Thymus (tissue), 14 donors: ENCODE measurements at places on chromosomes 13 and 19. TPM values are rescaled to one million over a fixed set of nuclear protein-coding genes. Genes with fewer than 3 reads are reported as not detected.

GRCh38 chr13:50401049-50401505 is 385.8 kb downstream of the KCNRG start:
- no peaks in the 10 kb centered on the region for H3K36me3 ChIP-seq
- H3K27me3 ChIP-seq: no peaks in the 10 kb centered on the region
- no peak overlapping the region for H3K27ac ChIP-seq
- H3K4me3 ChIP-seq: no peak overlapping the region

Gene C1QTNF9
- total RNA-seq: 0.38 TPM

Gene CEACAM6
- total RNA-seq: 1.4 TPM

- no peak overlapping the region for H3K4me3 ChIP-seq
- no peak overlapping the region for H3K27ac ChIP-seq
- no peaks in the 10 kb centered on the region for H3K27me3 ChIP-seq
- no peaks in the 10 kb centered on the region for H3K4me1 ChIP-seq
- no peaks in the 10 kb centered on the region for H3K36me3 ChIP-seq
Measured at GRCh38 chr19:29781386-29782259, 30.2 kb upstream of the CCNE1 start.

DNA sequence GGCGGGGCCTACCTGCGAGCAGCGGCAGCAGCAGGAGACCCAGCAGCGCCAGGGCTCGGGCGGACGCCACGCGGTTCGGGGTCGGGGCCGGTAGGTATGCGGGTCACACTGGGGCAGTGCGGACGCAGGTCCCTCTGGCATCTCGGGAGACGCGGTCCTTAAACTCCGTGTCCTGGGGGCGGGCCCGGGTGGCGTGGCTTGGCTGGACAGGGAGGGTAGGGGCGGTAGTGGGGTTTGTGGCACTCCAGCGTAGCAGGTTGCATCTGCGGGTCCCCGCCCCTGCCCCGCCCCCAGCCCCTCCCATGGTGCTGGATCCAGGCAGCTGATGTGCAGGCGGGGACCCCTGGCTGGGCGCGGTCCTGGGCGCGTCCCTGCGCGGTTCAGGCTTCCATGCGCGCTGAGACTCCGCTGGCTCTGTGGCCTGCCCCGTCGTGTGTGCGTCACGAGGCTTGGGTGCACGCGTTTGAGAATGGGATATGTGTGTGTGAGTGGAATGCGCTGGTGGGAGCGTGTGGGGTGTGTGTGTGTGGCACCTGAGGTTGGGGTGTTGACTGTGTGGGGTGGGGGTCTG is 96.1 kb downstream of the WTIP start:
- peaks cover 14% of the 10 kb centered on the region for H3K27me3 ChIP-seq
- no peaks in the 10 kb centered on the region for H3K36me3 ChIP-seq
- H3K4me3 ChIP-seq: no peak overlapping the region
- H3K27ac ChIP-seq: no peak overlapping the region
- H3K4me1 ChIP-seq: no peaks in the 10 kb centered on the region
